ENCODE measurements at places on chromosomes 7 and 10.

DNA sequence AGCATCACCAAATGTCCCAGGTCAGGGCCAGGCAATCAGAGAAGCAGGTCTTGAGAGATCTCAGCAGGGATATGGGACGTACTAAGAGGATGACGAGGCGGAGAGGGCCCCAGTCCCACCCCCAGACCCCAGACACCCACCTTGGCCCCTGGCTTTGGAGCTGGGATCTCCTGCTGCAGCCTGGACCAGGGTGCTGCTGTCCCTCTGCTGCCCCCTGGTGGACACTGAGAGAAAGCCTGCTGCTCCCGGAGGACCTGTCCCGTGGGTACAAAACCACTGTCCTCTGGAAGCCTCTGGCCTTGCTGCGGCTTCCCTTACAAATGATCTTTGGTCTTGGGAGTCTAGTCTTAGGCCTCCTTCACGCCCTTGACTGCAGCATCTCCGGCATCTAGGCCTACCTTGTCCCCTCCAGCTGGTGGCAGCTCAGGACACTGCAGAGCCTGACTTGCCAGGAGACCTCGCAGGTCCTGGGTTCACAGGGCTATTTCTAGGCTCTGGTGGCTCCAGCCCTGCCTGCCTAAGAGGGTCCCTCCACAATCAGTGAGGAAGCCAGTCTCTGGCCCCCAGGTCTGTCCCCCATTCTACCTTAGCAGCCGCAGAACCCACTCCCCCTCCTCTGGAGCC is 97.1 kb downstream of the RGS10 start:
- peak; percentile 83 for DNase-seq

DNA sequence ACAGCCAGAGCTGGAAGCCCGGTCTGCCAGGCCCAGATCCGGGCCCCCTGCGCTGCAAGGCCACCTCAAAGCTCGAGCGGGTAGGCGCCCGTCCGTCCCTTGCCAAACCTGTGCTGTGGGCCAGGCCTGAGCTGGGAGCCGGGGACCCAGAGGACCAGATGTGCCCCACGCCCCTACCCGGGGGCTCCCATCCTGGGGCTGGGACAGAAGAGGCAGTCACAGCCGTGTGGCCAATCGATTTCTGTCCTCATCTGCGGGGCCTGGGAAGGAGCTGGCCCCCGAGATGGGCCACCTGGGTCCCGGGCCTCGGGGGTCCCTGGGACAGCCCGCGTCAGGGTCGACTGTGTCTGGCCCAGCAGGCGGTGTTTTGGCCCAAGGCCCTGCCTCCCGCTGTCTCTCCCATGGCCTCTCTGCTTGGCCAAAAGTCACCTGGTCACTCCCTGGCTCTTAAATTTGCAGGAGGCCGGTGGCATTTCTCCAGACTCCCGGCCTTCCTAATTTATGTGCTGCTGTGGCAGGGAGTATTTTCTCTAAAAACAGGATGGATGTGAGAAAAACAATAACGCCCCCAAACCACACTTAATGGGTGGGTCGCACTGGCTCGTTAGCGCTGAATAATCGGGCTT is 63.8 kb downstream of the UNCX start:
- no peak for DNase-seq

GRCh38 chr7:28144266-28144665 is 36.3 kb downstream of the JAZF1 start:
- DNase-seq = no peak

DNA sequence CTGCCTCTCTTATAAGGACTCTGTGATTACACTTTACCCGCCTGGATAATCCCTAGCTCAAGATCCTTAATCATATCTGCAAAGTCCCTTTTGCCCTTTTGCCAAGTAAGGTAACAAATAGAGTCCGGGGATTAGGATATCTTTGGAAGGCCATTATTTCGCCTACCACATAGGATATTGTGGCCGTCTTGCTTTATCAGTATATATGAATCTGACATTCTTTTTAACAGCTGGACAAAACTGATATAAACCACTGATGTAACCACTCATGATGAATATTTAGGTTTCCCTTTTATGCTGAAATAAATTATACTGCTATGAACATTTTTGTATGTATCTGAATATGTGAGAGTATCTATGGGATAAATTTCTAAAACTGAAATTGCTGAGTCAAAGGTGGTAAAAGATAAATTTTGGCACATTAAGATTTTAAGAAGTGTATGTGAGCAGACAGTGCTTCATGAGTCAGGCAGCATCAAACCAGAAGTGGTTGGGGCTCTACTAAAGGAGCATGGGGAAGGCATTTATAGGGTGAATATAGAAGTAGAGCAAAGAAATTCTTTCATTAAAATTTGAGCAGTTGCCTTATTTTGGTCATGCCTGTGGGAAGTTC is 44.7 kb downstream of the AVL9 start:
- DNase-seq = no peak

DNA sequence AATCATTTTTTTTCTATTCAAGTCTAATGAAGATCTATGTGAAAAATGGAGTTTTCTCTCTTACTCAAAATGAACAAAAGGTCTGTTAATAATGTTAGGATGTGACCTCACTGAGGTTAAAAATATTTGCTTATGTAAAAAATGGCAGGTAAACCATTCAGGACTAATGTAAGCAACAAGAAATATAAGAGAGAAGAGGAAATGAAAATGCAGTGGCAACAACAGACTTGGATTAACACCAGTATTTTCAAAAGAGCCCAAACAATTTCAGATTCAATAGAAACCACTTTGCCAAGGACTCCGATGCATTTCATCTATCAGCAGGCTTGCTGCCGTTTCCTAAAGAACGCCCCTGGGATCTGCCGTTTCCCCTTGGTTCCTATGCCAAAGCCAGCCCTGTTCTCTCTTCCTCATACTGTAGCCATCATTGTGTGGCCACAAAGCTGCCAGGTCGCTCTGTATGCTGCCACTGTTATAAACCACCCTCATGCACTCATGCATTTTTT is 66.4 kb downstream of the MTURN start:
- DNase-seq = no peak
